ENCODE measurements at places on chromosomes 2 and 18.

DNA sequence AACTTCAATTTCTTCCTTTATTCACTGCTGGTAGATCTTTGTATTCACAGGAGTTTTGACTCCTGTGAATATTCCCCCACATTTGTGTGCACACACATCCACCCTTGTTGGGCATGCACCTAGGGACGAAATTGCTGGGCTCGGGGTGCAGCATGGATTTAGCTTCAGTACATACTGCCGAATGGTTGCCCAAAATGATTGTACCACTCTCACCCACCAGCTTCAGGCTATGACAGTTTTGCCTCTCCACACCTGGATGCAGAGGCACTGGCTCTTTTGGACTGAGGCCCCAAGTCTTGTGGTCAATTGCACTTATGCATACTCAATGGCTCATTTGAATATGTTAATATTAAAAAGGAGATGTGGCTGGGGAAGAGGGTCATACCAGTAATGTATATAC, 65.1 kb upstream of the ODC1 start:
- DNase-seq = no peak

GRCh38 chr2:228559774-228560415, 378.4 kb upstream of the SPHKAP start:
- no peak for DNase-seq

- no peak for DNase-seq
Measured at GRCh38 chr2:15851076-15851693, 89.2 kb upstream of the MYCN start.

- no peak for DNase-seq
Measured at GRCh38 chr2:1995081-1995480, 250.8 kb upstream of the PXDN start.

DNA sequence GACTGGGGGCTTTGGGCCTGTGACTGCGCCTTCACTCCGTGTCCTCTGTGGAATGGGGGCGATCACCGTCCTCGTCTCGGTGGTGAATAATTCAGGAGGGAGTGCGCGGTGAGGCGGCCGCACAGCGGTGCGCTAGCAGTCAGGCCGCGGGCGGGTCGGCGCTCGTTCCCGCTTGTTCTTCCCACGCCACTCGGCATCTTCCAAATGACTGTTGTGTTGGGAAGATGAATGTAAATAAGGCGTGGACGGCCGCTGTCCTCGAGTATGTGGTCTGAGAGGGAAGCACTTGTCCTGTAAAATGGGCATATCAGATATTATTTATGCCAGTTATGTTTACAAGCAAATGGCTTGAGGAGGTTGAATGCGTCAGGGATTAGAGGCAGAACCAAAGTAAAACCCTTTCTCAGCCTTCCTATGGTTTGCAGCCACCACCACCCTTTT, 608 bp upstream of the VPS4B start:
- DNase-seq = no peak

GRCh38 chr2:69436596-69436937, 668 bp downstream of the NFU1 start:
- no peak for DNase-seq

- DNase-seq = no peak
Measured at GRCh38 chr2:164514491-164514890, 106.8 kb downstream of the GRB14 start.

- no peak for DNase-seq
Measured at GRCh38 chr2:145551686-145552085, 1031.8 kb upstream of the ZEB2 start.

DNA sequence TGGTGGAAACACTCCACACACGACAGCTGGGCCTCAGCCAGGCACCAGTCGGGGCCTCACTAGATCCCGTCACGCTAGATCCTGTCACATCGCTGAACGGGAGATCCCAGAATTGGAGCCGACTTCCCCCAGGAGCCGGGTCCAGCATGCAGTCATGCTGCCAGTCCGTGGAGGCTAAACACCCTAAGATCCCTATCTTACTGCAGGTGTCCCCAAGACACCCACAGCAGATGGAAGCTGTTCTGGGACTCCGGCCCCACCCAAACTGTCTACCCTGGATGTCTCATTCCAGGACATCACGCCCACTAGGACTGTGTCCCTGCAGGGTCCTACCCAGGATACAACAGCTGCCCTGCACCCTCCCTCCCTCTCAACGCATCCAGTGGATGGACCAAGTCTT, 23.4 kb downstream of the ZNF516 start:
- DNase-seq = no peak

DNA sequence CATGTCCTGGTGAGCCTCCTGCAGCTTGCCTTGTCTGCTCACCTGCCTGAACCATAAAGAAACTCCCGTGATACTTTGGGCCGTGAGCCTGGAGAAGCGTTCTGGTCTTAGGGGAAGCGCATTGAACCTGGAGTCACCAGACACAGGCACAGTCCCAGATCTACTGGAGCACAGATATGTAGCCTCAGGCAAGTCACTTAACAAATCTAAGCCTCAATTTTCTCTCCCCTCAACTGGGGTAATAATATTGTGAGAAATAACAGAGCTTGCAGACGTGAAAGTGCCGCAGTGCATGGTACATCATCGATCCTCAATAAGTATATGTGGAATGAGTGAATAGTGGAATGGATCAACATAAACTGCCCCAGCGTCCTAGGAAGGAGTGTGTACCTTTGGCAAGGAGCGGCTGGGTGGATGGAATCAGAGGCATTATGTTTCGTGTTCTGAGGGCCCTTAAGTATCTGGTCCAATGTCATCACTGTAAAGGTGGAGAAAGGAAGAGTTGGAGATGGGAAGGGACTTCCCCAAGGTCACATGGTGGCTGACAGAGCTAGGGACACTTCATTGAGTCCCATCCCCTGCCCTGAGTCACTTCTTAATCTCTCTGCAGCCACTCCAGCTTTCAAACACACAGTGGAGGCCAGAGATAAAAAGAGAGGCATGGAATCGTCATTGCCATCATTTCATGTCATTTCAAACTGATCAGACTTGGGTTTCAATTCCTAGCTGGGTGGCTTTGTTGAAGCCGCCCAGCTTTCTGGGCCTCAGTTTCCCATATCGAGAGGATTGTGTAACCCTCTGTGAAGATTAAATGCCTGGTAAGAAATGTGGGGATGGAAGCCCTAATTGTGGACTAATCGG, 172.4 kb downstream of the DDX1 start:
- no peak for DNase-seq

GRCh38 chr18:12308386-12309100, 502 bp downstream of the TUBB6 start:
- DNase-seq = peak; percentile 74

DNA sequence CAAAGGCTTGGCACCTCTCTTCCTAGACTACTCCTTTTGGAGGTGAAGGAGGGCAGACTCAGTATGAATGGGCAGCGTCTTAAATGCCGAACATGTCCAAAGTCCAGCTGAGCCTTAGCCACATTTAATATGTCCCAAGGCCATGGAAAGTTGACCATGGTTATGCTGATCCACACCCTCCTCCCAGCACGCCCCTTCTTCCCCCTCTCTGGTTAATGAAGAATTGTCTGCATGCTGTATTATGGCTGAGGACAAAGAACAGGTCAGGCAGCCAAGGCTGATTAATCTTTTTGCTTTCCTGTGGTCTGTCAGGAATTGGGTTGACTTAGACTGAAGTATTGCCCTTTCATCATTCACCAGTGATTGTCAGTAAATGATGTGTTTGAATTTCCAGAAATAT, 5.8 kb upstream of the MYOM1 start:
- no peak for DNase-seq

- no peak for DNase-seq
Measured at GRCh38 chr2:121066526-121066925, 218.5 kb downstream of the TFCP2L1 start.

DNA sequence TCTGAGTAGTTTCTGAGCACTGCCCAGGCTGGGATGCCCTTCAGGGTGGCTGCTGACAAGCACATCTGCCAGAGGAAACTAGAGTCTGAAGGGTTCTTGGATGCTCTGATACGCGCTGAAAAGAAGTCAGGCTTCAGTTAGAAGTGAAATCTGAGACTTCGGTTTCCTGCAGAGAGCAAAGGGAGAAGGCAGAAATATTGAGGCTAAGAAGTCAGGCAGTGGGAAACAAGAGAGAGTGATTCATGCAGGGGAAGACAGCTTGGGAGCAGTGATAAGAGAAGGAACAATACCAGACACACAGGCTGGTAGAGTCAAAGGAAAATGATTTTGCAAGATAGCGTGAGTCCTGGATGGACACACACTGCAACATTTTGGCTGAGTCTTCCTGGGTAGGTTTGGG, 51.0 kb upstream of the BOD1L2 start:
- DNase-seq = no peak

DNA sequence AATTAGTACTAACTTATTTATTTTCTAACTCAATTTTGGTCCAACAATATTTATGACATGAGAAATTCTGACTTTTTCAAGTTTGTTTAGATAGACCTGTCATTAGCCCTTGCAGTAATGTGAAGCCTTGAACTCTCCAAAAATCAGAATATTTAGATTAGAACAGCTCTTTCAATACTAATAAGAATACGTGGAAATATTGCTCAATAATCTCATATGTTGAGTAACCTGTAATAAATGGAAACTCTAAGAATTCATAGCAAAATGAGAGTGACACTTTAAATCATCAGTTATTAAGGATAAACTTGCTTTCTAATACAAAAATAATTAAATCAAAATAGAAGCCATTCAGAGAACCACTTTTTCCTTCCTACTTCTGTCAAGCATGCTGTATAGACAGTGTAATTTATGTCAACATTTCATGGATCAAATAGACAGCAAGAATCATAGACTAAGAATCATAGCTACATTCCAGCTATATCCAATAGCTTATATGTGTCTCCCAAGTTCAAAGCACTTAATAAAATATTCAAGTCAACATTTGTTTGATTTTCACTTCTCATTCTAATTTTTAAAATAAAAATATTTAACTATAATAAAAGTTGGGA, 710.3 kb upstream of the SOX11 start:
- no peak for DNase-seq

GRCh38 chr2:121897335-121897970, 142.0 kb downstream of the TSN start:
- DNase-seq = peak; percentile 56

DNA sequence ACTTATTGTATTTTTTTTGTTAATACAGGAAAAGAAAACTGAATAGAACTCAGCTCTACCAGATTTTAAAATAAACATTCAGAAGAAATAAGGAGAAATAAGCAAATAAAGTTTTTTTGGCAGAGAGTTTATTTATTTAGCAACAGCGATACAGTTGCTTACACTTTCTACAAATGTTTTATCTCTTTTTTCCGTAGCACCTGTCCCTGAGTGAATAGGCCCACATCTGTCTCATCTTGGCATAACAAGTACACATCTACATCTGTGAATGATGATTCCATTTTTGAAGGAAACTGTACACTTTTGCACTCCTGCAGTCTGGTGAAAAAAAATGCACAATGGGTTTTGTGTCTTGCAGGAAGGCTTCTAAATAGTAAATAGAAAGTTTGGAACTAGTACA, 783.6 kb upstream of the ZEB2 start:
- no peak for DNase-seq

DNA sequence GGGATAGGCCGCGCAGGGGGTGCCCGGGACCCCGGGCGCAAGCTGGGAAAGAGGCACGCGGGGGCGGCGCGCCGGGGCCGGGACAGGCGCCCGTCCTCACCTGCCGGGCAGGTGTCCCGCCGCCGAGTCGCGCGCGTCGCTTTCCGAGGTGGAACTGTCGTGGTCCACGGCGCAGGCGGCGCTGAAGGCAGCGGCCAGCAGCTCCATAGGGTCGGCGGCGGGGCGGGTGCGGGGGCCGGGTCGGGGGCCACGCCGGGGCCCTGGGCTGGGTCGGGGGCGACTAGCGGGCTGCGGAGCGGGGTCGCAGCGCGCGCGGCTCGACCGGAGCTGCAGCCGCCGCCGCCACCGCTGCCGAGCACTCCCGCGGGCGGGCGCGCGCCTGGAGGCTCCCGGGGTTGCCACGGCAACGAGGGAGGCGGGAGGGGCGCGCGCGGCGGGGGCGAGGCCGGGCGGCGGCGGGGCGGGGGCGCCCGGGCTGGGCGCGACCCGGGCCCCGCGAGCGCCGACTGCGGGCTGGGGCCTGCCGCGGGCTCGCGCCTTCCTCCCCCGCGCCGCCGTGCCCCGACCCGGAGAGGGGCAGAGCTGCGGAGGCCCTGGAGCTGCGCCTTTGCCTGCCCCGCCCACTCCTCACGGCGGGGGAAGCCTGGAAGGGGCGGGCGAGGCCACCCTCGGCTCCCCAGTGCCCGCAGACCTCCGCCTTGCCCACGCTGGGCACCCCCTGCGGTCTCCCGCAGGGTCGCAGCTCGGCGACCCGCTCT, 57.9 kb downstream of the SNORC start:
- peak; percentile 46 for DNase-seq

DNA sequence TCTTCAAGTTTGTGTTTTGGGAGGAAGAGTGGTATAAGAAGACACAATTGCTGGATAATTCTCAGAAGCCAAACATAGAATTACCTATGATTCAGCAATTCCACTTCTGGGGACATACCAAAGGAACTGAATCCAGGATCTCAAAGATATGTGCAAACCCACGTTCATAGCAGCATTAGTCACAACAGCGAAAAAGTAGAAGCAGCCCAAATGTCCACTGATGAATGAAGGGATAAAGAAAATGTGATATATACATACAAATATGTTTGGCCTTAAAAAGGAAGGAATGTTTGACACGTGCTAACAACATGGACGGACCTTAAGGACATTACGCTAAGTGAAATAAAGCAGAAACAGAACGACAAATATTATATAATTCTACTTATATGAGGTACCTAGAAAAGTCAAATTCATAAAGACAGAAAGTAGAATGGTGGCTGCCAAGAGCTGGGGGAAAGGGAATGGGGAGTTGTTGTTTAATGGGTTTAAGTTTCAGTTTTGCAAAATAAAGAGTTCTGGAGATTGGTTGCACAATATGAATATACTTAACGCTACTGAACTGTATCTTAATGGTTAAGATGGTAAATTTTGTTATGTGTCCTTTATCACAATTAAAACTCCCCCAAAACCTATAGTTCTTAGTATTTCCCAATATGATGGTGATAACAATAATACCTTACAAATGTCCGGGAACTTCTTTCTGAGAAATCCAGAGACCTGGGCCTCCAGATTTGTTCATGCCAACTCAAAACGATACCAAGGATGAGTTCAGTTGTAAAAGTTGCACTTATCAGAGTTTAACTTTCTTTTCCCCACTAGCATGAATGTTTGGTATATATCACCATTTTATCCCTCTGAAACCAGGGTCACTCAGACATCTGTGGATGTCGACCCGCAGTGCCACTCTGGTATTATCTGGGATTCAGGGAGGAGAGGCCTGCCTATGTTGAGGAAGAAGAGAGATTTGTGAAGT, 33.7 kb upstream of the WIPF1 start:
- DNase-seq = no peak

DNA sequence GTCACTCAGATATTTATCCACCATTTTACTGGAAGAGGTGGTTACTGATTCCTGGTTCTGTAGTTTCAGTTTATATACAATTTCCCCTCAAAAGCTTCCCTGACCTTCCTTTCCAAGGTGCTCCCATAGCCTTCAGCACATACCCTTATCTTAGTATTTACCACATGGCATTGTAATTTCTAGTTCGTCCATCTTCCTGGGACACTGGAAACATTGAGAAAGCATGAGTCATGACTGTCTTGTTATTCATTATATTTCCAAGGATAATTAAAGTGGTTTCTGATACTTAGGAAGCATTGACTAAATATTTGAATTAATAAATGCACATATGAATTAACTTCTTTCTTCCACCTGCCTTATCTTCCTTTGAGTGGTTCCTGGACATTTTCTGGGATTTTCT, 203.8 kb downstream of the ETAA1 start:
- DNase-seq = no peak
